ENCODE measurements at places on chromosomes 6 and 20. TPM values are rescaled to one million over a fixed set of nuclear protein-coding genes. Genes with fewer than 3 reads are reported as not detected.

DNA sequence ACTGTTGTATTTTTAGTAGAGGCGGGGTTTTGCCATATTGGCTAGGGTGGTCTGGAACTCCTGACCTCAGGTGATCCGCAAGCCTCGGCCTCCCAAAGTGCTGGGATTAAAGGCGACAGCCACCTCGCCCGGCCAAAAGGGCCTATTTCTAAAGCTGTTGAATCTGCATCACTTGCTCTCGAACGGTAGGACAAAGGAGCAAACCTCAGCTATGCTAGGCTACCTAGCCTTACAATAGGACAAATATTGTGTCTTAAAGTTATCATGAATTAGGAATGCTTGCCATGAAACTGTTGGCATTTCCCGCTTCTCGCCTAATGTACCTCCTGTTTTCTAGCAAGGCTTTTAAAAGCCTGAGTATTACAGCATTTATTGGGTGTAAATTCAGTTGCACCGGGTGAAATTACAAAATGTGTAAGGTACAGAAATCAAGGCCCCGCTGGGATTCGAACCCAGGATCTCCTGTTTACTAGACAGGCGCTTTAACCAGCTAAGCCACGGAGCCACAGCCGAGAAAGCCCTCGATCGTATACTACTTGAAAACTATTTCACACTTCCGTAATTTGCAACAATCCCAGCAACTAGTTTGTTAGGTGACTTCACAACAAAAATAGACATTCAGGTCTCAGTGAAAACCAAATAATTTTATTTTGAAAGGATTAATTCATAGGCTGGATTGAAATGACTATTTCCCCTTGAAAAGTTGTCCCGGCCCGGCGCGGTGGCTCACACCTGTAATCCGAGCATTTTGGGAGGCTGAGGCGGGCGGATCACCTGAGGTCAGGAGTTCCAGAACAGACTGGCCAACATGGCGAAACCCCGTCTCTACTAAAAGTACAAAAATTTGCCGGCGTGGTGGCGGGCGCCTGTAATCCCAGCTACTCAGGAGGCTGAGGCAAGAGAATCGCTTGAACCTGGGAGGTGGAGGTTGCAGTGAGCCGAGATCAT is 211.6 kb upstream of the ZNF184 start:
- DNase-seq: peak; percentile 74

SMLR1 gene
- not detected for total RNA-seq

DNAJC5 gene
- total RNA-seq: 47.3 TPM

DNA sequence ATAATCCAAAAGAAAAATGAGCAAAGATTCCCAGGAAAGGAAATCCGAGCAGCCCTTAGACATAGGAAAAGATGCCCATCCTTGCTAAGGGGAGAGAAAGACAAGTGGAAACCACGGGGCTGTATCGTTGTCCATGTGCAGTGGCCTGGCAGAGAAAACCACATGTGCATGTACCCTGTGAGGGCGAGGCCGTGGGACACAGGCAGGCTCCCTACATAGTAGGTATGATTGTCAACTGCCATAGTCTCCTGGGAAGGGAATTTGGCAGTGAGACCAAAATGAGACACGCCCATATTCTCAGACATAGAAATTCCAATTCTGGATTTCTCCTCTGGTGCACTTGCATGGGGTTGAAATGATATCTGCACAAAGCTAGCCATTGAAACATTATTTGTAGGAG is 169.7 kb upstream of the SALL4 start:
- no peak for DNase-seq

GRCh38 chr6:53441035-53441493 is 92.3 kb upstream of the ELOVL5 start:
- DNase-seq: no peak

POPDC3 gene
- total RNA-seq: not detected

DNA sequence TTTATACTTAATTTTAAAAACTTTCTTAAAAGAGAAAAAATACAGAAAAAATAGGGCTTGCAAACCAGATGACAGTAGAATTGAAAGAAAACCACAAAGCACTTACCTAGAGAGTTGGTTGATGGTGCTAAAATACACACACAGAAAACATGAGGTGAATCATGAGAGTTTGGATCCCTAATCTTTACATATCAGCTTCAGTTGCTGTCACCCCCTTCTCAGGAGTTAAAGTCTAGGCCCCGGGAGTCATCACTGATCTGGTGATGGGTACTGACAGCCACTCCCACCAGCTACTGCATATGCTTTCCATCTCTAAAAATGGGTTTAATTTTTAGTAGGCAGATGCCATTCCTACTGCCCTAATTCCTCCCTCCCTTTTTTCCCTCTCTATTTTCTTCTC is 16.7 kb downstream of the TSBP1 start:
- DNase-seq: no peak

OVOL2 gene
- total RNA-seq: not detected

GRCh38 chr6:1247056-1247455 is 64.8 kb upstream of the FOXQ1 start:
- no peak for DNase-seq

- DNase-seq: no peak
Observed at GRCh38 chr20:64136004-64136710, 28.1 kb upstream of the MYT1 start.

- no peak for DNase-seq
Observed at GRCh38 chr20:38095017-38095686, 61.6 kb downstream of the RPRD1B start.

ADGRB3 gene
- total RNA-seq: not detected

DNA sequence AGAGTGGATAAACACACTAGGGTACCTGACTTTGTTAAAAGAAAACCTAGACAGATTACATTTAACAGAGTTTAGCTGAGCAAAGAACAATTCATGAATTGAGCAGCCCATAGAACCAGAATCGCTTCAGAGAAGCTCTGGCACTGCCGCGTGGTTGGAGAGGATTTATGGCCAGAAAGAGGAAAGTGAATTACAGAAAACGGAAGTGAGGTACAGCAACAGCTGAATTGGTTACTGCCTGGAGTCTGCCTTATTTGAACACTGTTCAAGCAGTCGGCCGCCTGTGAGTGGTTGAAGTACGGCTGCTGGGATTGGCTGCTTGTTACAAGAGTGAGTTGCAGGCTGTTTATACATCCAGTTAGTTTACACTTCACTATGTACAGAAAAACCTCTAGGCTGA is 253.8 kb upstream of the CDYL start:
- no peak for DNase-seq

GRCh38 chr6:57329933-57330332 is 12.5 kb downstream of the PRIM2 start:
- DNase-seq: no peak

TEAD3 gene
- 0.18 TPM for total RNA-seq

DNA sequence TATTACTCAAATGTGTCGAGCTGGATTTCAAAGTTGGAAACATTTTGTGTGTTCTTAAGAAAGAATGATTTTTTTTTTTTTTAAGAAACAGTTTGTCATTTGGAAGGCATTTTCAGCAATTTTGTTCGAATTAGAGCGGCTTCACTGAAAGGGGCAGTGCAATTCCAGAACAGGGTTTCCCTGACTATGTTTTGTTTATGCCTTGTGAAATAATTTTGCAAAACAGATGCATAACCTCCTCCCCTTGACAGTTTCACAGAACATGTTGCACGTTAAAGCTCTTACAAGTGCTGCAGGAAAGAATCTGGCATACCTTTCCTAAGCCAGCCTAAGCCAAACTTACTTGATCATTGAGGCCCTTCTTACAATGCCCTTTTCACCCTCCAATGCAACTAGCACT is 216.0 kb upstream of the SSTR4 start:
- DNase-seq: no peak
